T-cell (primary cell): ENCODE measurements at places on chromosomes 3 and 15. TPM values are rescaled to one million over a fixed set of nuclear protein-coding genes. Genes with fewer than 3 reads are reported as not detected.

DNA sequence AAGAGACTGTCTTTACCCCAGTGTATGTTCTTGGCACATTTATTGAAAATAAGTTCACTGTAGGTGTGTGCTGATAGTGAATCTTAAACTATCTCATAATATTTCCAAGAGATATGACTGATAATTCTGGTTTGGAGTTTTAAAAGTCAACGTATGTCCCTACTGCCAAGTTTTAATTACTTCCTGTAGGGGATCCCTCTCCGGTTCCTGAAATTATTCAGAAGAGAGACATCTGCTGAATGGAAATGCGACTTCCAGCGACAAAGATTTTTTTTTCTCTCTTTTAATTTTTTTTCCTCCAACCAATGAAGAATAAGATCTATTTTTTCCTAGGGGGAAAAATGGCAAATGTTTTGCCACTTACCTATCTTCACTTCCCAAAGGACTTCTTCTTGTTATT is 498.9 kb upstream of the TGFBR2 start:
- DNase-seq: no peak

- DNase-seq: no peak
Measured at GRCh38 chr15:75153087-75153486, 48.6 kb upstream of the C15orf39 start.

DNA sequence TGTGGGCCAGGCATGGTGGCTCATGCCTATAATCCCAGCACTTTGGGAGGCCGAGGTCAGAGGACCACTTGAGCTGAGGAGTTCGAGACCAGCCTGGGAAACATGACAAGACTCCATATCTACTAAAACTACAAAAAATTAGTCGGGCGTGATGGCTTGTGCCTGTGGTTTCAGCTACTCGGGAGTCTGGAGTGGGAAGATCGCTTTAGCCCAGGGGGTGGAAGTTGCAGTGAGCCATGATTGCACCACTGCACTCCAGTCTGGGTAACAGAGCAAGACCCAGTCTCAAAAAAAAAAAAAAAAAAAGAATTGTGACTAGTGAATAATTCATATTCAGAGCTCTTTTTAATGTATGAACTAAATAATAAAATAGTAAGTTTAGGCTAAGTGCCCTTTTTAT is 87.8 kb upstream of the TSEN2 start:
- DNase-seq: no peak

Gene RAD51
- 2.5 TPM for total RNA-seq
